ENCODE measurements at places on chromosomes 13 and 19. TPM values are rescaled to one million over a fixed set of nuclear protein-coding genes. Genes with fewer than 3 reads are reported as not detected.
A peak's percentile ranks its signal among the peaks of the same experiment; 100 is the strongest.

DNA sequence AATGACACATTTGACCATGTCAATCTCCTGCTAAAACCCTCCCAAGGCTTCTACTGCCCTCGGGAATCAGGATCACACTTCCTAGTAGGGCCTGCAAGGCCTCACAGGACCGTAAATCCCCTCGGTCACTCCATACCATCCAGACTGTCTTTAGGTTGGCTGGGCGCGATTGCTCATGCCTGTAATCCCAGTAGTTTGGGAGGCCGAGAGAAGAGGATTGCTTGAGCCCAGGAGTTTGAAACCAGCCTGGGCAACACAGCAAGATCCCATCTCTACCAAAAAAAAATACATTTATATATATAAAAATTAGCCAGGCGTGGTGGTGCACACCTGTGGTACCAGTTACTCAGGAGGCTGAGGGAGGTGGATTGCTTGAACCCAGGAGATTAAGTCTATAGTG, 15.0 kb downstream of the TMEM143 start:
- DNase-seq = no peak

- no peak for DNase-seq
Observed at GRCh38 chr13:52786766-52787165, 47.1 kb upstream of the CNMD start.

DNA sequence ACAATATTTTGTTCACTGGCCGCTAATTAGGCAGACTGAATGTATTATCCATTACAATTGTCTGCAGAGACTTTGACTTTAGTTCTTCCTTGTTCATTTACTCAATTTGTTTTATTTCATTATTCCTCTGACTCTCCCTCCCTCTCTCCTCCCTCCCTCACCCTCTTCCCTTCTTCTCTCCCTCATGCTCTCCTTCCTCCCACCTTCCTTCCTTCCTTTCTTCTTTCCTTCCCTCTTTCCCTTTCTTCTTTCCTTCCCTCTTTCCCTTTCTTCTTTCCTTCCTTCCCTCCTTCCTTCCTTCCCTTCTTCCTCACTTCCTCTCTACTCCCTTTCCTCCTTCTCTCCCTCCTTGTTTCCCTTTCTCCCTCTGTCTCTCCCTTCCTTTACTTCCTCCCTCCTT, 1591.0 kb upstream of the SLC10A2 start:
- no peak for DNase-seq

GRCh38 chr13:110382229-110382628, 75.1 kb downstream of the COL4A2 start:
- DNase-seq = no peak

- no peak for DNase-seq
Observed at GRCh38 chr13:97278435-97279411, 56.6 kb downstream of the MBNL2 start.

Gene NRTN
- total RNA-seq = 0.99 TPM

DNA sequence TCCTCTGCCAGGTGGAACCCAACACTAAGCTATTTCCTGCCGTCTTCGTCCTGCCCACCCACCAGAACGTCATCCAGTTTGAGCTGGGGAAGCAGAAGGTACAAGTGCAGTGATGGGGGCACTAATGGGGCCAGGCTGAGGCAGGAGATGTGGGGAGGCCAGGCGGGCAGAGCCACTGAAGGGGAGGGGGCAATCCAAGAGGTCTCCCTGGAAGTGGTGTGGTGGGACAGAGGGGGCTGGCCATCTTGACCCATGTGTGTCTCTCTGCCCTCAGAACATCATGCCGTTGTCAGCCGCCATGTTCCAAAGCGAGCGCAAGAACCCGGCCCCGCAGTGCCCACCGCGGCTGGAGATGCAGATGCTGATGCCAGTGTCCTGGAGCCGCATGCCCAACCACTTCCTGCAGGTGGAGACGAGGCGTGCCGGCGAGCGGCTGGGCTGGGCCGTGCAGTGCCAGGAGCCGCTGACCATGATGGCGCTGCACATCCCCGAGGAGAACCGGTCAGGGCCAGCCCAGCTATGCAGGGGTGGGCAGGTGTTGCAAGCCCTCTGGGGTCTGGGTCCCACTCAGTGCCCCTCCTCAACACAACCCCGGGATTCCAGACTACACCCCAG, 49.6 kb downstream of the RYR1 start:
- DNase-seq = no peak

- no peak for DNase-seq
Observed at GRCh38 chr19:53664760-53665159, 33.0 kb downstream of the DPRX start.

Gene TNPO2
- 19.4 TPM for total RNA-seq

DNA sequence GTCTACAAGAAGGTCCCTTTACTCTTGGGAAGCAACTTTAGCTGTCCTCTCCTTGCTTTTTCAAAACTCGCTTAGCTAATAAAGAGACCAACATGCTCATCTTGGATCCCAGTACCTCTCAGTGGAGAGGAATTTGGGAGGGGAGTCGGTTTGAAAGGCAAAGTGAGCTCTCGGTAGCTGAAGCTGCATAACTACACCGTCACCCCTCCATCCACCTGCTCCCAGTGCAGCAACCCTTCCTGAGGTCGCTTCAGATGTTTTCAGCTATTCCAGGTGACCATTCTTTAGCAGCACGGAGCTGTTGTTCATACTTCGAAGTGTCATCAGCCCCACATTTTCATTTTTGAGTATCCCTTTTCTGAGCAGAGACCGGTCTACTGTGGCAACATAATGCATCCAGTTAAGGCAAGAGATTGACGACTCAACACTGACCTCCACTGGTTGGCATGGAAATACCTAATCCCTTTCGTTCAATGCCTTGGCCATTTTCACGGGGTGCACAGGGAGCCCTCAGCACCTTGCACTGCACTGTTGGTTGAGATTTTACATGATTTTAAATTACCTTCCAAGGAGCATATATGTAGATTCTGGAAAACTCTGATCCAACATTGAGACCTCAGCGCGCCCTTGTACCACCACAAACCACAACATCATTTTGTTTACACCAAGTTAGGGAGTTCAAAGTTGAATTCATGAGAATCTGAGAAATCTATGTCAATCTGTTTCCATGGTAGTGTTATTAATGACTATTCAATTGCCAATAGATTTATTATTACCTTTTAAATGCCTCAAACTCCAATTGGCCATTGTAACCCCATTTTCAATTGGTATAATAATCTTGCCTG, 42.2 kb downstream of the DLEU7 start:
- peak; percentile 79 for DNase-seq

Gene MAG
- total RNA-seq = not detected

DNA sequence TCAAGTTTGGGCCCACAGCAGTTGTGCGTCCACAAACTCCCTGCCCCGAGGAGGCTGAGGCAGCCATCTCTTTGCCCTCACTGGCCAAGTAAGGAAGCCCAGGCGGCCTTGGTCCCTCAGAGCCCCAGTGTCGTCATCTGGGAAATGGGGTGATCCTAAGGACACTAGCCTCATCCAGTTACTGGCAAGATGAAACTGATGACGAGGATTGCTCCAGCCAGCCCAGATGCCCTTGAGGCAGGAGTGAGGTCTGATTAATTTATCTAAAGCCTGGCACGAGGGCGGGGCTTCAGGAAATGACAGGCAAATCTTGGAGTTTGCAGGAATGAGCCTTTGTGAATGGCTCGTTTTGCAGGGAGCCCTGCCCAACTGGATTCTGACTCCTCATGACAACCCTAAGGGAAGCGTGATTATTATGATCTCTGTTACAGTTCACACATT, 5.6 kb downstream of the LIPE start:
- DNase-seq = peak; percentile 85
